Stimulated activated CD8-positive, alpha-beta memory T cell treated with anti-CD3 and anti-CD28 coated beads, Interleukin-7, amount 100 ng/mL, for 1 hour (primary cell): ENCODE measurements at places on chromosomes 13 and 19.
A peak's percentile ranks its signal among the peaks of the same experiment; 100 is the strongest.

DNA sequence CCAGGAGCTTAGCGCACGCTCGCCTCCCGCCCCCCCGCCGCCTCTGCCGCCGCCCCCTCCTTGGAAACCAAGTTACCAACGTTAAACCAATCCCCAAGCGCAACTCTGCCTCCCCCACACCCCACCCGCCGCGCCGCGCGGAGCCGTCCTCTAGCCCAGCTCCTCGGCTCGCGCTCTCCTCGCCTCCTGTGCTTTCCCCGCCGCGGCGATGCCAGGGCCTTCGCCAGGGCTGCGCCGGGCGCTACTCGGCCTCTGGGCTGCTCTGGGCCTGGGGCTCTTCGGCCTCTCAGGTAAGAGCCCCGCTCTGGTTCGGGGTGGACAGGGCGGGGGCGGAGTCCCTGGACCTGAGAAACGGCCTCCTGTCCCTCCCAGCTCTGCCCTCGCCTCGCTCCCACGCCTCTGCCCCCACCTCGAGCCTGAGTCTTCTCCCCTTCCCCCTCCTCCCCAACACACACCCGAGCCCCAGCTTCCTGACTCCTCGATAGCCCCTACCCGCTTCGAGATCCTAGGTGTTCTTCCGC, at the start of gene ICAM5:
Gene ICAM5 (plus strand): TSS at position 117 of the 521 bp plus-strand sequence. CDS start 92 bp downstream, at position 209.
- no peak for DNase-seq

DNA sequence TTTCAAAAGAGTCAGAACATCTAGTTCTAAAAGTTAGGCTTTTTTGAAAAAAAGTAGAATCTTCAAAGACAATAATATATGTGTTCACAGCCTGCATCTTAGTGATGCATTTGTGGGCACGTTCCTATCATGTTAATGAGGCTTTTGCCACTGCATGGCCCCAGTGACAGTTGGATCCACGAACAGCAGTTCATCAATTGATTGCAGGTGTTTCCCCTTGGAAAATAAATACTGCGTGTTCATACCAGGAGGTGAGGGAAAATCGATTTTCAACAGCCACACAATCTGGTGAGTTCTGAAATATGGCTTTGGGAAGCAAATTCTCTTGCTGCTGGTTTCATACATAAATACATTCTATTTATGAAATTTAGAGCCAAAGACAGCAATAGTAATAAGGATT, 343.8 kb upstream of the SLC10A2 start:
- no peak for DNase-seq

GRCh38 chr19:1650650-1651567, 1.5 kb downstream of the TCF3 start:
- DNase-seq = peak; percentile 18

DNA sequence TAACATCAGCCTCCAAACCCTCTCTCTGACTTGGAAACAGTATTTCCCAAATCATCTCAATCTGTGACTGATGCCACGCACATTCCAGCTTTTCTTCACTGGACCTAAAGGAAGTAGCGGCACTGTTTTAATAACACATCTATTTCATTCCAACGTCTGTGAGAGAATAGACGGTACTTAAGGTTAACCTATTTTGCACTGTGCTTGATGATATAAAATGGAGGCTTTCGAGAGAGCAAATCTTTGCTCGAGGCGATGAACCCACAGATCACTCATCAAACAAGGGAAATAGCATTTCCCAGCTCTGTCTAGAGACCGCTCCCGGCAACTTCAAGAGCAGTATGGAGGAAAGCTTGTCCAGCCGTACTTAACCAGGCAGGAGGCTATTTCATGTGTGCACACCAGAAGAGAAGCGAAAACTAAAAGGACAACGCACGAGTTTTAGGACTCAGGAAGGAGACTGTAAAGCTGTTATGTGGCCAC, 2.9 kb downstream of the UBL3 start:
- no peak for DNase-seq

DNA sequence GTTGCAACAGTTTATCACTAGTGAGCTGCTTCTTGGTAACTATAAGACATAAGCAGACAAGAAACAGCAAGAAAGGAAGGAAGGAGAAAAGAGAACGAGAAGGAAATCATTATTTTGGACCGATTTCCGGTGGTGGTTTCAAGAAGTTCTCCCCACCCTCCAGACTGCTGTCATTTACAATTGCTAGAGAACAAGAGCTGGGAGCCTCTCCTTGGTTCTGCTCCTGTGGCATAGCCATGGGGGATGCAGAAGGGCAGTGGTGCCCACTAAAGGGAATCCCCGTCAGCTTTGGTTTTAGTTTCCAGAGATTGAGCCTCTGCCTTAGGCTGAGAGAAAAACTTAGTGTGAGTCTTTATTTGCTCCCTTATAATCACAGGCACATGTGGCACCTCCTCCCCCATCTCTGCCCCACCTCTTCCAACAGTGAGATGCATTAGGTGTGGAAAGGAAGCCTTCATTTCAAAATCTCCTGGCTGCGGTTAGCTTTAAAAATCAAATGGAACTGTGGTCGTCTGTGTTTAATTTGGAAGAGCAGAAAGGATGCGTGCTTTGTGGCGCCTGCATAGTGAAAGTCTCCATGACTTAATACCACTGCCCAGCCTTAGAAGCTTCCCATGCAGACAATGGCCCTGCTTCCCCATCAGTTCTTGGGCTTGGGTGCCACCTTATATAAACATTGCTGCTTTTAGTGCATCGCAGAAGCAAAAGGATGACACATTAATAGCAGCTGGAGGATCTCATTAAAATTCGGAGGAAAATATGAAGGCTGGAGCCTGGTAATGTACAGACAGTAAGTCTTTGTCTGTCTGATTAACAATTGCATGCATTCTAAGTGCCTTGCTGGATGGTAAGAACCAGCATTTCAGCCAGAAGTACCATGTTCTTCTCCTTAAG, 25.0 kb downstream of the LRCH1 start:
- no peak for DNase-seq

- DNase-seq = no peak
Measured at GRCh38 chr13:35892837-35893814, 238.1 kb downstream of the DCLK1 start.

- no peak for DNase-seq
Measured at GRCh38 chr19:4861147-4861546, 6.3 kb downstream of the PLIN3 start.

- no peak for DNase-seq
Measured at GRCh38 chr13:26488236-26489003, 69.1 kb upstream of the WASF3 start.

- DNase-seq = no peak
Measured at GRCh38 chr13:24541127-24541475, 28.5 kb upstream of the PARP4 start.

DNA sequence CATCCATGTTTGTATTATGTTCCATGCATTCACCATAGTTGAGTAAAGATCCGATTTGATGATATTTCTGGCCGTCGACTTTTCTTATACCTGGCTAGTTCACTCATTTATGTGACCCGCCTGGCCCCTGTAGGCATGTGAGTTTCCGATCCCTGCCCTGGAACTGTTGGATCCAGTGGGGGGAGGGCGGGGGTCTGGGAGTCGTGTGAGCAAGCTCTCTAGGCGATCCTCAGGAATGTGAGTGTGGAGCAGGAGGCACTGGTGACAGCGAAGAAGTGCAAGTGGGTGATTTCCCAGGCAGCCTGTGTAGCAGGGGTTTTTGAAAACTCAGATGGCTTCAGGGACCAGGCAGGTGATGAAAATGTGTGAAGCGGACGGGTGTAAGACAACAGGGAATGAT, 10.6 kb upstream of the PTOV1 start:
- no peak for DNase-seq

DNA sequence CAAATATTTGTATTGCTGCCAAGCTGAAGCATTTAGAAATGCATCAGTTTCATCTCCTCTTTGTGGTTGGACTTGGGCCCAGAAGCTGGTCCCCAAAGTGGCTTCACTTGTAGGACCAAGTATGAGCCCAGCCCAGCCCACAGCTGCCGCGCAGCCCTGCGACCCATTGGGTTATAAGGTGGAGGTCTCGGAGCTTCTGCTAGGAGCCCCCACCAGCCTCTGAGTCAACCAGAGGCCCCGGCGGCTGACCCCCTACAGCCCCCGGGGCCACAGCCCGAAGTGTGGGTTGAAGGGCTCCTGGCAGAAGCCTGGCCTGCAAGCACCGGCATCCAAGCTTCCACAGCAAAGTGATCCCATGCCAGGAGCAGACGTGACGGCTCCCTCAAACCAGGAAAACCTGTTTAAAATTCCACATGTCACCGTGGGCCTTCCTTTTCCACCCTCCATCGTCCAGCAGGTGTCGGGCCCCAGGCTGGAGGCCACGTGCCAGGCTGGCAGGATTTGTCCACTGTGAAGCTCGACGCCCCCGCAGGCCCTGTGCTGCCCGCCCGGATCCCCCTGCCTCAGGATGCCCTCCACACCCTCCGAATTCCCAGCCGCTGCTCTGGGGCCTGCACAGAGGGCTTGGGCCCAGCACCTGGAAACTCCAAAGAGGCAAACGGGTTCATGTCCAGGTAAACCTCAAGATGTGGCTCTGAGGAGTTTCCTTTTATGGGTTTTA, 54.7 kb downstream of the C13orf46 start:
- no peak for DNase-seq

DNA sequence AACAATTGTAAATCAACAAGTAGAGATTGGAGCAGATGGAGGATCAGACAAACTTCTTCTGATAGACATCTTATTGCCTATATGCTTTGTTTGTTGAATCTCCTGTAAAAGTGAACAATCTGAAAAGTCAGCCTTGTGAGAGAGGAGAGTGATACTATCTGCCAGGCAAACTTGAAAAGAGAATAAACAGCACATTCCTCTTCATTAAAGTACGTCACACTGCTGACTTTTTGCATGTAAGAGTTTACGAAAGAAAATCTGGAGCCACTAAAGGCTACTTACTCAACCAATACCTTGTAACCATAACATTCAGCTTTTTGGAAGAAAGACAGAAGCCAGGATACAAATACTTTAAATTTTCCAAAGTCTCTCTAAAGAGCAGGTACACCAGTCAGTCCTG, 42.5 kb downstream of the EDNRB start:
- DNase-seq = no peak

DNA sequence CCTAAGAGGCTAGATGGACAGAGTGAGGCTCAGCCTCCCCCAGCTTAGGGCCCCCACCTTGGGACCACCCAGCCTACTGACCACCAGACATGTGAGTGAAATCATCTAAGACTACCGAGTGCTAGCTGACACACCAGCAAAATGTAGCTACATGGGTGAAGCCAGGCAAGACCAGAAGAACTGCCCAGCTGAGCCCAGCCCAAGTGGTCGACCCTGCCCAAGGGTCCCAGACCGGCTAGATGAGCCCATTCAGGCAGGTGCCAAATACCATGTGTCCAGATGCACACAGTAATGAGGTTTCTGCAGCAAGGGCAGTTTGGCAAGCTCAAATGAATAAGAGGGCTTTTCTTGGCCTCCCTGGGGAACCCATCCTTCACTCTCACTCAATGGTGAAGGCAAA, 56.6 kb downstream of the ZNF557 start:
- no peak for DNase-seq

GRCh38 chr13:51240178-51240577, 18.0 kb downstream of the FAM124A start:
- no peak for DNase-seq

- no peak for DNase-seq
Measured at GRCh38 chr13:20814224-20814910, 40.6 kb upstream of the EEF1AKMT1 start.

- DNase-seq = no peak
Measured at GRCh38 chr19:50791594-50792271, 1.5 kb downstream of the ACP4 start.

DNA sequence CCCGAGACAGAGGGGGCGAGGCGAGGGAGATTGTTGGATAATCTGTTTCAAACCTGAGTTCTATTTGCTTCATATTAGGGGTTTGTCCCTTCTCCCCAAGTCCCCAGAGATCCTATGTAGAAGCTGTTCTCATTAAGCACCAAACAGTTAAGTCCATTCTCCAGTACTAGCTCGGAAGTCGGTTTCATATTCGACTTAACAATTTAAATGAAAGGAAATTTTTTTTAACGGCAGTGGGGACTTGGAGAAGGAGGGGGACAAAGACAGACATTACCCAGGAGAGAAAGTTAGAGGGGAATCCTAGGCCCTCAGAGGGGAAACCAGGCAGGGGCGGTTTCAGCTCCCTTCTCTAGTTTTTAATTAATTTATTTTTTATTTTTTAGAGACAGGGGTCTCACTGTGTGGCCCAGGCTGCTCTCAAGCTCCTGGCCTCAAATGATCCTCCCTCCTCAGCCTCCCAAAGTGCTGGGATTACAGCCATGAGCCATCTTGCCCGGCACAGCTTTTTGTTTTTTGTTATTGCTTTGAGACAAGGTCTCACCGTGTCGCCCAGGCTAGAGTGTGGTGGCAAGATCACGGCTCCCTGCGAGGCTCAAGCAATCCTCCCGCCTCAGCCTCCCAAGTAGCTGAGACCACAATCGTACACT, 13.7 kb upstream of the TLE2 start:
- DNase-seq = no peak

- no peak for DNase-seq
Measured at GRCh38 chr19:20925481-20925880, 2.4 kb downstream of the ZNF85 start.

DNA sequence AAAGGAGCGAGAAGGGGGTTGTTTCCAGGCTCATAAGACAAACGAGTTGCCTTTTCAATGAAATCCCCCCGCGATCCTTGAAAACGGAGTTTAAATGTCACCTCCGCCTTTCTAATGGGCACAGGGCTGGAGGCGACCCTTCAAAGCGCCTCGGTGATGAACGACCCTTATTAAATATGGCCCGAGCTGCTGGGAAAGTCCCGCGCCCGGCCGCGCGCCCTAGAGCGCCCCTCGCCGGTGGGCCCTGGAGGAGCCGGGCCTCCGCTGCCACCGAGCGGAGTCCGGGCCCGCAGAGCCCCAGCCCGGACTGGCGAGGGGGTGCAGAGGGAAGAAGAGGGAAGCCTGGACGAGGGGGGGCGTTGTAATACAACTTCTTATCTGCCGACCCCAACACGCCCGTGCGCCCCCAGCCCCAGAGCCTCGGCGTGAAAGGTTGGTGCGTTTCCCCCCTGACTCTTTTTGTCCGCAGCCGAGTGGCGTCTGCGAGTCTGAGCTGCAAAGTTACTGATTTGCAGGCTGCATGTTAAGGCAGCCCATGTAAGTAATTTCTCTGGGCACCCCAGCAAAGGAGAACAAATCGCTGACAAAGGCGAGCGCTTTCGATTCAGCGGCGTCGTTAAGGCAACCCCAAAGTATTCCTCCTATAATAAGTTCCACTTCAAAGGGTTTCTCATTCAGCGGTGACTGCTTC, 11.9 kb downstream of the ZIC5 start:
- DNase-seq = no peak

- DNase-seq = no peak
Measured at GRCh38 chr19:3516675-3517207, 10.6 kb downstream of the FZR1 start.

DNA sequence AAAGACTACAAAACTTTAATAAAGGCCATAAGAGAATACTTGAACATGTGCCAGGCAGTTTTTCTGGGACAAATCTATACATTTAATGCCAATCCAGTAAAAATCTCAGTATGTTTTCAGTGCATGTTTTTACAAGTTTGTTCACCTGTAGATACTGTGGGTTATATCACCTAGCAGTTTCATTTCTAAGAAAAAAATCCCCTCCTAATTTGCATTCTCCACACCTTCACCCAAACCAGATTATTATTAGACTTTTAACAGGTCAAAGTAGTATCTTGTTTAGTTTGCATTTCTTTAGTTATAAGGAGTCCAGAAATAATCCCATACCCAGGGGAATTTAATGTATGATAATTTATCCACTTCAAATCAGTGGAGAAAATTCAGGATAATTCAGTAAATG, 17.0 kb upstream of the LPAR6 start:
- no peak for DNase-seq
